ENCODE measurements at places on chromosomes 1 and 21.

- DNase-seq = no peak
Observed at GRCh38 chr1:26703478-26703877, 7.7 kb downstream of the ARID1A start.

DNA sequence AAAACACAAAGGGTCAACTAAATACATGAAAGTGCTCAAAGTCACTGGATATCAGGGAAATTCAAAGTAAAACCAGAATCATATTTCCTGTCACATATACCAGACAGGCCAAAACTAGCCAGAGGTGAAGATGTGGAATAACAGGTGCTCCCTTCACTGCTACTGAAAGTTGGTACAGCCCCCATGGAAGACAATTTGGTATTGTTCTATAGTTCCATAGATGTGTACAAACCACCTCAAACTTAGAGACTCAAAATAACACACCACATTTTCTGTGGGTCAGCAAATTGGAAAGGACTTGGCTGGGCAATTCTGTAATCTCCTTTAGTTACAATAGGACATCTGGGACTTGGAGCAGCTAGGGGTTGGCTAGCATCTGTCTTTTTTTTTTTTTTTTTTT lies 24.5 kb upstream of the SOAT1 start:
- DNase-seq = no peak

- no peak for DNase-seq
Observed at GRCh38 chr21:31869750-31870149, 3.1 kb upstream of the HUNK start.

DNA sequence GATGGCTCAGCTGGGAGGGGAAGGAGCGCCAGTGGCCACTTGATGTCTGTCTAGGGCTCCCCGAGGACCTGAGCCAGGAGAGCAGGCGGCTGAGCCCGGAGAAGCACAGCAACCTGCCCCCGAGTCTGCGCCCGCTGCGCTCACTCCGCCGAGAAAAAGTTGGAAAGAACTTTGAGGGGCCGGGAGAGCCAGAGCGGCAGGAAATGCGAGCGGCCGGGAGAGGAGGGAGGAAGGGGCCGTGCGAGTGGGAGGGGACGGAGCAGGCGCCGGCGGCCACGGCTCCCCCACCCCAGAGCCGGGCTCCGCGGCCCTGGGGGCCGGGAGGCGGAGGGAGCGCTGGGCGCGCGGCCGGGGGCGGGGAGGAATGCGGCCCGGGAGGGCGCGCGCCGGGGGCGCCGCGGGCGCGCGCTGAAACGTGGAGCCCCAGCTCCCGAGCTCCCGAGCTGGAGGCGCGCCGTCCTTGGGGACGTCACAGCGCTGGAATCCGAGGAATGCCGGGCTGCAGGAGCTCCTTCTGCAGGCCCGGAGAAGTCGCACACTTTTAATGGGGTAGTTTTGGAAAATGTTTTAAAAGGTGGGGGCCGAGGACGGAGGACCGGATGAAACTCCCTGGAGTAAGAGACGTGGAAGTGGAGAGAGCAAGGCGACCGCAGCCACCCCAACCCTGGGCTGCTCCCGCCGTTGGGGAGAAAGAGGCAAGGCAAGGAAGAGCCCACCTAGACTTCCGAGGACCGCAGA lies at the start of gene PTPN14:
PTPN14 (minus strand) TSS at position 167 of the 738 bp plus-strand sequence. CDS start 86,799 bp downstream, outside the sequence.
- DNase-seq = peak; percentile 91

DNA sequence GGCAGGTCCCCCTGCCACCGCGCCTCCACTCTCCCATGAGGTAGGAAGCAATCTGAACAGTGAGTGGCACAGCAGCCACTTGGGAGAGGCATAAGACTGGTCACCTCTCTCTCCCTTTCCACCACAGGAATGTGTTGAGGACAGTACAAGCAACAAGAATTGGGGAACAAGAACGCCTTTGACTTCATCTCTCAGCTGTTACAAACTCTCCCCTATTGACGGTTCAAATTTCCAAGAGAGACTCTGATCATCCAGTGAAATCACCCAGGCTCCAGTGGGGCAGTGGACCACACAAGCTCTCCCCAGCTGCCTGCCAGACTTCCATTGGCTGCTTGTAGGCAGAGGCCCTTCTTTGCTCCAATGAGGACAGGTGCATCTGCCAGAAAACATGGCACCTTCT lies 249.9 kb upstream of the JUN start:
- DNase-seq = no peak

All from foreskin melanocyte (primary cell).